ENCODE measurements at places on chromosomes 7 and 10.

DNA sequence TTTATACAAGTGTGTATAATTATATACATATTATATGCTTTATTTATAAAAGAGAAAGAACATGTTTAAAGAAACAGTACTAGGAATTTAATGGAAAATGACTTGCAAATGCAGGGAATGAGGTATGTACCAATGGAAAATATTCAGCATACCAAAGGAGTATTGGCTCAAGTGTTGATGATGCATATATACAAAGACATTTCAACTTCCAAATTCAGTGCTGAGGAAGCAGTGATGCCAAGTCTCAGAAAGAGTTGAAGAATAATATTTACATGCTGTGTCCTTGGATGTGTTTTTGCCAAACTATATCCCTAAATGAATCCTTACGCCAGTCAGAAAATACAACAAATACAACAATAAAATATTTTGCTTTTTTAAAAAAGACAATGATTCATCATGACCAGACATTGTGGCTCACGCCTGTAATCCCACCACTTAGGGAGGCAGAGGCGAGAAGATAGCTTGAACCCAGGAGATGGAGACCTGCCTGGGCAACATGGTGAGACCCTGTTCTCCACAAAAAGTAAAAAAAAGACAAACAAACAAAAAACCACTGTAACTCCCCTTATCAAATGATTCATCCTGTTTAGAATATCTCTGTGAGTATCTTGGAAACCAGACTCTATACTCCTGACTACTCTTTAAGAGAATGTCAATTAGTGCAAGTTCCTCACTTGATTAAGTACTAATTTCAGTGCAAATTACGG, 157.2 kb downstream of the CHRM2 start:
- DNase-seq = peak; percentile 53

DNA sequence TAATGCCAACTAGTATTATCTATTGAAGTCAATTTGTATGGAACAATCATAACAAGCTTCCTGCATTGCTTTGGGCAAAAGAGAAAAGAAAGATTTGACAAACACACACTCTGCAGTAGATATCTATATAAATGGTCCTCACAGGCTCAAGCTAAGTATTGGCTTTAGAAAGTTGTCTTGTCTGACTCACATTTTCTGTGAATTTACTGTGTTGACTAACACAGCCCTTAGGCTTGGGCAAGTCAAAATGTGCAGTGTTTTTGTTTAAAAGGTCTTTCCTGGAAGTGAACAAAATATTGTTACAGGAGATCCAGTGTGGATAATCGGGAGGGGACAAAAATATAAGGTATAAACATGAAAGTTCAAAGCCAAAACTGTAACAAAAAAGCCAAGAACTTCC, 194.4 kb downstream of the RELN start:
- no peak for DNase-seq

- no peak for DNase-seq
These were observed 102.0 kb downstream of the VIPR2 start for GRCh38 chr7:159042581-159043101.

DNA sequence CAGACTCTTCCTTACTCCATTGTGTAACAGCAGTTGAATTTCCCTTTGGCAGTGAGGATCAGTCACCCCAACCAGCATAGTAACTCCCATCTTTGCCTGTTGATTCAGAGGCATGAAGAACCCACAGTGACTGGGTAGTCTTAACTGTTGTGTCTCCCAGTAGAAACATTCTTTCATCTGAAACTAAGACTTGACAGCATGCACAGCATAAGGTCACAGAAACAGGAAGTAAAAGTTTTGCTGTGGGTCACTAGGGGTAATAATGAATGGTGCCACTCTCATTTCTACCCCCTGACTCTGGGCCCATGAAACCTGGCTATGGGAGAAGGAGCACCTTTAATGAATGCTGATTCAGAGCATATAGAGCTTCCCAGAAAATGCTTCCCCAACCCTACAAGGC, 8.3 kb upstream of the FRMPD2 start:
- DNase-seq = no peak

- DNase-seq = peak; percentile 49
These were observed 80.8 kb upstream of the KLF14 start for GRCh38 chr7:130814778-130815335.

- no peak for DNase-seq
These were observed 6.6 kb upstream of the ZYX start for GRCh38 chr7:143374561-143374960.

DNA sequence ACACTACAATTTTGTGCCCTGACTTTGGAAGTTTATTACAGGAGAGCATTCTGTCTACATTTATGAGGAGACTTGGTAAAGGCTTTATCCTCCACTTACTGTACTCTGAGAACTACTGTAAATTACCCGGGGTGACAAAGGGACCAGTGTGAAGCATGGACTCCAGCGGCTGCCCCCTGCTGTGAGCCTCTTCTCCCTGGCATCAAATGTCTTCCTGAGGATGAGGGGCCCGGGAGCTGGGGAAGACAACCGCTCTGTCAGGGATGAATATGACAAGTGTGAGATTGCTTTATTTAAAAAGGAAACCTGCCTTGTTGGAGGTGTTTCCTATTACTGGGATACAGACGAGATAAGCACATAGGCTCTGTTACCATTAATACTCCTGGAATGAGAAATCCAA, 714.8 kb downstream of the CCSER2 start:
- no peak for DNase-seq

- DNase-seq = peak; percentile 92
These were observed 4.0 kb upstream of the MRPS24 start for GRCh38 chr7:43873300-43873699.

- no peak for DNase-seq
These were observed 245.2 kb downstream of the ZMYND11 start for GRCh38 chr10:380313-380940.

- no peak for DNase-seq
These were observed 9.4 kb upstream of the OPN4 start for GRCh38 chr10:86644794-86645445.

DNA sequence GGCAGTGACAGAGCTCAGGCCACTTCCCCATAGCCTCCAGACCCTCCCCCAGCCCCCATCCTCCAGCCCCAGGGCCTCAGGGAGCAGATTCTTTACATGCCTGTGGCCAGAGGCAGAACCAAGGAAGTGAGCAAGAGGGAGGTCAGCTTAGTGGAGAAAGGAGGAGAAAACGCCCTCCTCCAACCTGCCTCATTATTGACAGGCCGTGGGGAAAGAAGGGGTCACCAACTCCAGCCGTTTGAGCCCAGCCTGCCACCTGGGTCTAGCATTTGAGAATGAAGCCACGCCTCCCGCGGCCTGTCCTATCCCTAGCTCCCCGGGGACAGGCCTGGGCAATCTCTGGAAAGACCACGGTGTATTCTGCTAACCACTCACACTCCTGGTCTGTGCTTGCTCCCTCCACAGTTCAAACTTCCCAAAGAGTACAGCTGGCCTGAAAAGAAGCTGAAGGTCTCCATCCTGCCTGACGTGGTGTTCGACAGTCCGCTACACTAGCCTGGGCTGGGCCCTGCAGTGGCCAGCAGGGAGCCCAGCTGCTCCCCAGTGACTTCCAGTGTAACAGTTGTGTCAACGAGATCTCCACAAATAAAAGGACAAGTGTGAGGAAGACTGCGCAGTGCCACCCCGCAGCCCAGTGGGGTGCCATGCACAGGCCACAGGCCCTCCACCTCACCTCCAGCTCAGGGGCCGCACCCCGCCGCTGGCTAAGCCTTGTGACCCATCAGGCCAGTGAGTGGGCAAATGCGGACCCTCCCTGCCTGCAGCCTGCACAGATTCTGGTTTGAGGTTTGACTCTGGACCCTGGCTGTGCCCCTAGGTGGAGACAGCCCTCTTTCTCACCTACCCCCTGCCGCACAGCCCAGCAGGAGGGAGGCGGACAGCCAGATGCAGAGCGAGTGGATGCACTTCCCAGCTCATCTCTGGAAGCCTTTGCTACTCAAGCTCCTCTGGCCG, 14.3 kb upstream of the TRIM8 start:
- peak; percentile 84 for DNase-seq

DNA sequence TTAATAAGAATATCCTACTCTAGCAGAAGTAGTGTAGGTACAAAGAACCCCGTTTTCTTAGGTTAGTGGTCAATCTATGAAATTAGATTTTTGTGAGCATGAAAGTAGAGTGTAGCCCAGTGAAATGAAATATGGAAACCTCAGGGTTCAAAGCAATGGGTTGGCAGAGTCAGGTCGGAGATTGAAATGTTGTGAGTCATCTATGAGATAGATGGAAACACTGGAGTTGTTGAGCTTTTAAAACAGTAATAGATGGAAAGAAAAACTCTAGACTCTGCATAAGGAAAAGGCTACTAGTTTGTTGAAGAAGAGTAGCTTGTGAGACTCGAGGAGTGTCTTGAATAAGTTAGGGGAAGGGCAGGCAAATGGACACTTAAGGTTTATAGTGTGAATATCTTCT, 251.9 kb downstream of the EXOC4 start:
- DNase-seq = no peak

- DNase-seq = no peak
These were observed 8.3 kb upstream of the LRRC4 start for GRCh38 chr7:128039544-128039953.

DNA sequence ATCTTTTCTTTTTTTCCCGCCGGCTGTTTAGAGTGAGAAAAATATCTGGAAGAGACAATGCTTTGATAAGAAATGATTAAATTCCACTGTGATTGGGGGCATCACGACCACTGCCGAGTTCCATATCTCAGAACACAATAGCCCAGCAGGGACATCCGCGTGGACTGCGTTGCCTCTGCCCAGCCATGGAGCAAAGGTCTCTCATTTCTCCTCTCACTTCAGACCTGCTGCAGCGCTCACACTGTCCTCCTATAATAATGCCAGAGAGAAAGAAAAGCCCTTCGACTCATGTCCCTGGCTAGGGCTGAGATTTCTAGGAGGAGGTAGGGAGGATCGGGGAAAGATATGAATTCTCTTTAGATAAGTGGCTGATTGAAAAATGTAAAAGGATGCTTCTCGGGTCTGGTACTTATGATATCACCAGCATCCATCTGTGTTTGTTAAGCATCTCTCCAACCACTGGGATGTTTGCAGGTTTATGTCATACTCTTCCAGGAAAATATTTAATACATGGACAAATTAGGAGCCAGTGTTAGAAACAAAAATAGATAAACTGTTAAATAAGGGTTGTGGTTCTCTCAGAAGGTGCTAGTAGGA, 472.9 kb upstream of the AKR1E2 start:
- DNase-seq = peak; percentile 27

- DNase-seq = no peak
These were observed 30.1 kb downstream of the TPK1 start for GRCh38 chr7:144805627-144806239.

DNA sequence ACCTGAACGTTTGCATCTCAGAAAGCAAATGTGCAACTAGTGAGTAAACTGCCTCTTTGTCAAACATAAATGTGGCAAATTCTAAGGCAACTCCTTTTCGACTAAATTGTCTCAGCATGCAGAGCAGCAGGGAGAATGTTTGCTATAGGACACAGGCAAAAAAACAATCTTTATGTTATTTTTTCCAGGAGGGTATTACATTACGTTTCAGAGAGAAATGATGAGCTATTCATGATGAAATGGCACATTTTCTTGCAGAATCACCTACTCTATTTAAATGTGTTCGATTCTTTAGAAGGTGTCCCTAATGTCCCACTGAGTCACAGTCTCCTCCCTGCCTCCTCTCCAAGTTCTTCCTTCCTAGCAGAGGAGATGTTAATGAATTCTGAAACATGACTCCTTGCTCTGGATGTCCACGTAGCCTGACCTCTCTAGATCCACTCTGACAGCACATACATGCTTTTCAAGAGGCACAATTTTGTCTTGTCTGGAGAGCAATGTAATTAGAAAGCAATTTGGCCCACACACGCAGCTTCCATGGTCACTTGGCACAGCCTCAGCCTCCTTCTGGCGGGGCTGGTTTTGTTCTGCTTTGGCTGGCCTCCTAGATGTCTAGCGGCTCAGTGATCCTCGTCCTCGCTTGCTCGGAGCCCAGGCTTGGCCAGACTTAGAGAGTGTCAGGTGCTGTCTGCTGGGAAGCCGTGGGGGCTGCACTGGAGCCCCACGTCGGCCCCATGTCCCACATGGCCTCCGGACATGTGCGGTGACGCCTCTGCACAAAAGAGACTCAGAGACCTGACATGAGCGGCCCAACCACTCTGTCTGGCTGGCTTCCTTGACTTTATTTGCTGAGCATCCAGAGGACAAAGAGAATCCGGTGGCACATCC, 125.7 kb upstream of the ZNF438 start:
- DNase-seq = peak; percentile 79

- peak; percentile 19 for DNase-seq
These were observed 129.4 kb downstream of the RGS10 start for GRCh38 chr10:119413093-119413453.

GRCh38 chr7:36440880-36441279, 51.2 kb downstream of the ANLN start:
- peak; percentile 33 for DNase-seq

- DNase-seq = no peak
These were observed 739.7 kb downstream of the AUTS2 start for GRCh38 chr7:70338015-70338414.
